Activated naive CD8-positive, alpha-beta T cell treated with anti-CD3 and anti-CD28 coated beads, Interleukin-2, amount 50 U/mL, for 24 hours (primary cell): ENCODE measurements at places on chromosomes 5 and 9.

GRCh38 chr9:14523545-14523944 lies 169.7 kb downstream of the ZDHHC21 start:
- no peak for DNase-seq

DNA sequence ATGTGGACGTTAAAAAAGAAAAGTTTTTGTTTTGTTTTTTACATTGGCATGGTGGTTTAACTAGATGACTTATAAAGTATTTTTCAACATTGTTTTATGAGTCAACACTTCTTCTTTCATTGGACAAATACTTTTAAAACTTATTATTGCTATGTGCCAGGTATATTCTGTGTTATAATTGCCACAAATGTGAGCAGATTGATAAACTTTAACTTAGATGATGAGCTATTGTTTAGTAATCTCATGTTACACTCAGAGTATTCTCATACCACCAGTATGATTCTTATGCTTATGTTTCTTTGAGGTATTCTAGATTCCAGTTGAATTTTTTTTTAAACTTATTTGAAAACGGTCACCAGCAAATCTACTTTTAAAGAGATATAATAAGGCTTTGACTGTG lies 60.3 kb downstream of the RASA1 start:
- no peak for DNase-seq

DNA sequence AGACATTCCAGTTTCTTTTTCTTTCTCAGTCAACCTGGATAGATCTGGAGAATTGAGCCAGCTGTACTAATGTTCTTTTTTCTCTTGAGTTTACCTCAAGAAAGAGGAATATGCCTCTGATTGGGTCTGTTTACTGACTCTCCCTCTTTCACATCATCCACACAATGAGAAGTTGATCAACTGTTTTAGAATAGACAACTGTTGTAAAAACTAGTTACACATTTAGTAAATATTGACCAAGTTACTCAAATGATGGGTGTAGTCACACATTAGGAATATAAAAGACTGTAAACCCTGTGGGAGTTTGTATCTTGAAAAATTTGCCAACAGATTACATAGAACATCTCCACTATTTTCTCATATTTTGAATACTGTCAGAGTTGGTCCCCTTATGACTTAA lies 330.8 kb downstream of the FER start:
- no peak for DNase-seq

DNA sequence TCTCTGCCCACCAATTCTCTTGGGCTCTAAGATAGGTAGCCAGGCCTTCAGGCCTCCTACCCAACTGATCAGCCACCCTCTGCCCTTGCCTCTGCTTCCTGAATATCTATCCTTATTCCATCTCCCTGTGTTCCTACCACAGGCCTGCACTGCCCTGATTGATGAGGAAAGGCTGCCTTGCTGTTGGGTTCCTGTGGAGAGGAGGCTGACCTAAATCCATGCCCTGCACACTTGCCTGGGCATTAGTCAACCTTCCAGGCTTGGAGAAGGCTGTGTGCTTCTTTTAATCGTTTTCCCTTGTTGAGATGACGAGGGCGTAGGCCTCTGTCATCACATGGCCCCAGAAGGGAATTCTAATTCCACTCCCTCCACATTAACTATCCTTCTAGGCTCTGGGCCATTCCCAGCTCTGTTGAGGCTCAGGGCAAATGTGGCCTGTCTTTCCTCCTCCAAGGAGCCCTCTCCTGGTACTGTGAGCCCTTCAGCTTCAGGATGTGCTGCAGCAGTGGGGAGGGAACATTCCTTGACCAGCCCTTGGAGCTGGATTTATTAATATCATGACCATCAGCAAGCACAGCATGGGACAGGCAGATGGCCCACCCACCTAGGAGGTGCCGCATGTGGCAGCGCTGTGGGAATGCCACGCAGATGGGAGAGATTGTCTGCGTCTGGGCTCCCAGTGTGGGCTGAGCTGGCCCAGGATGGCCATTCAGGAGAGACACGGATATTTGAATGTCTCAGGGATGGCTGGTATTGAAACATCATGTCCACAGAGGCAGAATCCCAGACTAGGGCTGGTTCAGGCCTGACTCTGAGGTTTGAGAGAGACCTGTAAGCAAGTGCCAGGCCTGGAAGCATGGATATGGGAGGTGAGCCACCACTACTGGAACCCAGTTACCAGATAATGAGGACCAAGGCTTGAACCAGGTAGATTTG lies 40.9 kb downstream of the ANGPTL2 start:
- DNase-seq, result no peak

GRCh38 chr5:179115845-179116524 lies 55.8 kb downstream of the ZNF354C start:
- DNase-seq, result no peak

DNA sequence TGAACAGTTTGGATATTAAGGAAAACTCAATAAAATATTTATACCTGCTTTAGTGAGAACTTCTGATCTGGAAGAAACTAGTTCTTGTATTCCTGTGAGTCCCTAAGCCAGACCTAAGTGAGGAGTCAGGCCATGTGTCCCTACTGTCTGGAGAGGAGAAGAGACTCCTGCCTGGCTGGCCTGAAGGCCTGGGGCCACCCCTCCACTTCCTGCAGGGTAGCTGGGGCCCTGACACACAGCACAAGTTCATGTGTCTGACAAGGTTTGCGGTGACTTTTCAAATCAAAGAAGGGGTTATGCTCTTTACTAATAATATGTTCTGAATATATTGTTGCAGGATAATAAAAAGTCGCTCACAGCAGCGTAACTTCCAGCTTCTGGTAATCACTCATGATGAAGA lies 16.1 kb upstream of the IL13 start:
- no peak for DNase-seq

GRCh38 chr9:113690055-113690740 lies 185.9 kb upstream of the ZNF618 start:
- DNase-seq, result no peak

- DNase-seq, result no peak
These were observed 691 bp downstream of the DMXL1 start for GRCh38 chr5:119071561-119071995.

GRCh38 chr5:29990681-29991080 lies 1202.8 kb upstream of the CDH6 start:
- no peak for DNase-seq

DNA sequence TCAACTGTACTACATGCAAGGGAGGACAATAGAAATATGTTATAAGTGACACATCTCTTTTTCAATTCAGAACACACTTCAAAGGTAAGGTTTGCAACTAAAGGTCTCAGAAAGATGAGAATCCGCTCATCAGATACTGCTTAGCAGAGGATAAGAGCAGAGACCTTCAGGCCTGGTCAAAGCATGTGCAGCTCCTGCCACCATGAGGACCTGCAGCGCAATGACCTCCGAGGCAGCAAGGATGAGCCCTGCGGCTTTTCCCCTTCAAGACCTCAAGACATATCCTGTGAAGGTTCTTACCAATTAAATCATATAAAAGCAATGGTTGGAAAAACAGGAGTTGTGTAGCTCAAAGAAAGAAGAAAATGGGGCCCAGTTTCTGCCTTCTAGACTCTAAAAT lies 135.8 kb downstream of the TRIM36 start:
- DNase-seq, result no peak

- DNase-seq, result no peak
These were observed 232.8 kb downstream of the ARHGEF28 start for GRCh38 chr5:73858776-73859175.

- no peak for DNase-seq
These were observed 139.8 kb downstream of the ESM1 start for GRCh38 chr5:54845567-54845941.

GRCh38 chr5:38317868-38318267 lies 59.5 kb downstream of the EGFLAM start:
- DNase-seq, result no peak

GRCh38 chr9:8244505-8245092 lies 445.0 kb upstream of the DMAC1 start:
- no peak for DNase-seq

- no peak for DNase-seq
These were observed 56.9 kb downstream of the SYK start for GRCh38 chr9:90858457-90858901.

DNA sequence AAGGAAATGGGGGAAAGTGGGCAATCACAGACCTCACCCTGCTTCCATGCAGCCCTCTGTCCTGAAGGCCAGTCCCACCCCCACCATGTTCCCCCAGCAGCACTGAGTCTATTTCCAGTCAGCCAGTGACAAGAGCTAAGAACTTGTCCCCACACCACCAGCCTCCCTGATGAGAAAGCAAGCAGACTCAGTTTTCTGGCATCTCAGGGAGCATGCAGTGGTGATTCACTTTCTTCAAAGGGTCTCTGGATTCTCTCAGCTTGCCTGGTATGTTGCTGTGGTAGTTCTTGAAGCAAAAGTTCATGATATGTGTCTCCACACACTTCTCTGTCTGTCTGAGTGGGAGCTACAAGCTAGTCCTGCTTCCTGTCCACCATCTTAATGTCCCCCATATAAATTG lies 799.9 kb upstream of the TYRP1 start:
- DNase-seq, result no peak

DNA sequence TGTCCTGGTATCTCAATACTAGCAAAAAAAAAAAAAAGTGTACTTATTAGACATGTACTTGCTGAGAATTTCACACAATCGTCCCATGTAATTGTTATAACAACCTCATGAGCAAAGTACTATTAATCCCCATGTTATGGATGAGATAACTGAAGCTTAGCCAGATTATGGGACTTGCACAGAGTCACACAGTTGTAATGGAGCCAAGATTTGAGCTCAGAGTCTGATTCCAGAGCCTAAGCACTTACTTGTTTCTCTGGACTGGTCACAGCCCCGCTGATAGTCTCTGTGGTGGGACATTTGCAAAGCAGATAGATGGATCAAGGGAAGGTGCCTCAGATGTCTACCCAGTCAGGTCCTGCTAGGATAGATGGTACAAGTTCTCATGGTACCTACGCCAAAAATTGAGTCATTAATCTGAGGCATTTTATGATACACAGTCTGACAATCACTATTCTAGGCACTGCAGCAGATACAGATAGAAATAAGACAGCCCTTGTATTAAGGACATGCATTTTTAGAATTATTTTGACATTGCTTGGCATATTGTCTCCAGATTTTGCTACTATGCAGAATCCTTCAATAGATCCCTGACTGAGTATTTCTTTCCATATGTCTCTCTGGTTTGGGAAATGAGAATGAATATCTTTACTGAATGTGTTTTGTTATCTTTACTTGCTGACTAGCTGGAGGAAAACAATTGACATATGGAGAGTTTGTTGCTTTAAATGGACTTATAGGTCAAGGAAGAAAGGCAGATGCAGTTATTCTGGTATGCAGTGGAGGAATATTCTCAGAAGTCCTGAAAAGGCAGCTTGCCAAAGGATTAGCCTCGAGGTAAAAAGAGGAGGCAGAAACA lies 149.5 kb downstream of the ADAMTSL1 start:
- DNase-seq, result no peak

GRCh38 chr5:27708534-27708933 lies 670.1 kb upstream of the CDH9 start:
- no peak for DNase-seq

DNA sequence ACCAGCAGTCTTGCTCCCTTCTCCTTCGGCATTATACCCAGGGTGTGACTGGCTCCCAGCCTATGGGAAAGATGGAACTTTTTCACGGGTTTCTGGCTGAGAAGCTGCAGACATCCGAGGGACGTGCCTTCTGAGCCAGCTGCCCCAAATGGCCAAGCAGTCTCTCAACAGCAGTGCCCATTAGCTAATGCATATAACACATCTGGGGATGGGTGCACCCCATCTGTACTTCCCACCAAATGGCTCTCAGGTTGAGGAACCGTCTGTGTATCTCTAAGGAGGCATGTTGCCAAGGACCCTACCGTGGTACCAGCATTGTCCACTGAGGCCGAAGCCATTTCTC lies 25.0 kb downstream of the C5orf15 start:
- DNase-seq, result no peak

DNA sequence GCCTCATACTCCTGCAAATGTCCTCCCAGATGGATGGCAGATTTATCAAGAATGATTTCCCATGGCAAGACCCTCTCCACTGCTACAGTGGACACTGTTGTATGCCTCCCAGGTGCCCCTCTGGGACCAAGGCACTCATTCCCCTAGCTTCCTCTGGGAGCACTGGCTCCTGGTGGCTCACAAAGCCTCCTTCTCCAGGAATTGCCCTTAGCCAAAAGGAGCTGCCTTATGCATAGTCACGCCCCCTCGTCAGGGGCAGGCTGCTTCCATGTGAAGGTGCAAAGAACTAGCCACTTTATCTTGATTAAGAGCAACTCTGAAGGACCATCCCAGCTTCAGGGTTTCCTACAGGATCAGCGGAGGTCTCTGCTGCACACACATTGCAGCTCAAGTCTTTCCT lies 358.1 kb downstream of the CDK5RAP2 start:
- DNase-seq, result no peak

- DNase-seq, result no peak
These were observed 2.2 kb upstream of the CLINT1 start for GRCh38 chr5:157860898-157861890.

- no peak for DNase-seq
These were observed 1.1 kb downstream of the PRKACG start for GRCh38 chr9:69012696-69013381.
